Bronchial smooth muscle cell (primary cell): ENCODE measurements at places on chromosomes 12 and 14. TPM values are rescaled to one million over a fixed set of nuclear protein-coding genes. Genes with fewer than 3 reads are reported as not detected.

ACSM4 gene
- total RNA-seq, result not detected in 2 replicates

ADAMTS20 gene
- not detected in 2 replicates for total RNA-seq

PDE3A gene
- 0.60 and 2.2 TPM in 2 replicates for total RNA-seq

BHLHE41 gene
- 2.0 TPM in 2 replicates for total RNA-seq

CLMN gene
- 0.16 and 0.17 TPM in 2 replicates for total RNA-seq

LGMN gene
- total RNA-seq, result 24.6 and 30.7 TPM in 2 replicates

PRIMA1 gene
- not detected in 2 replicates for total RNA-seq

GDF3 gene
- not detected in 2 replicates for total RNA-seq

KRT71 gene
- total RNA-seq, result not detected in 2 replicates

OR6S1 gene
- not detected in 2 replicates for total RNA-seq

ALG10B gene
- 0.60 and 1.3 TPM in 2 replicates for total RNA-seq

BCL2L2 gene
- 15.8 and 19.9 TPM in 2 replicates for total RNA-seq

CARMIL3 gene
- total RNA-seq, result under 0.01 and 0.17 TPM in 2 replicates

PARPBP gene
- total RNA-seq, result 2.9 and 4.3 TPM in 2 replicates

RNU4-1 gene
- 503 and 1,049 TPM in 2 replicates for total RNA-seq

SPTB gene
- not detected in 2 replicates for total RNA-seq

MORN3 gene
- total RNA-seq, result 0.60 and 0.63 TPM in 2 replicates

LRRK2 gene
- 10.9 and 11.0 TPM in 2 replicates for total RNA-seq

SERPINA9 gene
- total RNA-seq, result not detected in 2 replicates

RHEBL1 gene
- total RNA-seq, result under 0.01 TPM in 1 of 2 replicates, not detected in the other

INSM2 gene
- not detected in 2 replicates for total RNA-seq

BTG1 gene
- 12.3 and 28.8 TPM in 2 replicates for total RNA-seq

EXOC5 gene
- 21.4 and 26.6 TPM in 2 replicates for total RNA-seq

RERGL gene
- not detected in 2 replicates for total RNA-seq

CIROP gene
- total RNA-seq, result 1.3 and 4.6 TPM in 2 replicates

TMX1 gene
- 27.5 and 29.5 TPM in 2 replicates for total RNA-seq

DNAI7 gene
- total RNA-seq, result 0.16 and 0.34 TPM in 2 replicates

FAM181A gene
- total RNA-seq, result not detected in 2 replicates

TEP1 gene
- 12.0 and 12.5 TPM in 2 replicates for total RNA-seq

SART3 gene
- 104 and 131 TPM in 2 replicates for total RNA-seq

SYT10 gene
- not detected in 2 replicates for total RNA-seq

SLC25A21 gene
- total RNA-seq, result 0.17 and 0.63 TPM in 2 replicates

DDX47 gene
- 36.8 and 48.5 TPM in 2 replicates for total RNA-seq

AKAP3 gene
- 0.63 and 2.1 TPM in 2 replicates for total RNA-seq

SIX6 gene
- not detected in 2 replicates for total RNA-seq

NR2C1 gene
- total RNA-seq, result 14.7 and 17.7 TPM in 2 replicates

RILPL1 gene
- total RNA-seq, result 7.6 and 7.9 TPM in 2 replicates

NTS gene
- total RNA-seq, result 43.5 TPM in 1 of 2 replicates, not detected in the other

TRPV4 gene
- 1.1 and 2.4 TPM in 2 replicates for total RNA-seq

TAS2R14 gene
- total RNA-seq, result 1.7 and 2.0 TPM in 2 replicates

ZC2HC1C gene
- total RNA-seq, result 1.4 and 1.5 TPM in 2 replicates

REP15 gene
- total RNA-seq, result 0.32 and 0.60 TPM in 2 replicates

ZNF891 gene
- 0.79 and 0.94 TPM in 2 replicates for total RNA-seq

TTC7B gene
- total RNA-seq, result 13.1 and 13.2 TPM in 2 replicates

LTBP2 gene
- 74.4 and 88.4 TPM in 2 replicates for total RNA-seq

SDR9C7 gene
- total RNA-seq, result not detected in 2 replicates

AKT1 gene
- total RNA-seq, result 144 and 170 TPM in 2 replicates

PLCZ1 gene
- not detected in 2 replicates for total RNA-seq

AMHR2 gene
- total RNA-seq, result not detected in 2 replicates

DEPDC4 gene
- total RNA-seq, result 0.43 and 0.47 TPM in 2 replicates

C12orf50 gene
- not detected in 2 replicates for total RNA-seq

PTPRQ gene
- total RNA-seq, result 0.26 and 1.3 TPM in 2 replicates

NT5DC3 gene
- total RNA-seq, result 3.9 and 6.0 TPM in 2 replicates

SMCO2 gene
- 0.09 TPM in 1 of 2 replicates, not detected in the other for total RNA-seq

ELK3 gene
- total RNA-seq, result 7.8 and 13.2 TPM in 2 replicates

SLC5A8 gene
- total RNA-seq, result not detected in 2 replicates
